ENCODE measurements at places on chromosomes 6 and 20.

DNA sequence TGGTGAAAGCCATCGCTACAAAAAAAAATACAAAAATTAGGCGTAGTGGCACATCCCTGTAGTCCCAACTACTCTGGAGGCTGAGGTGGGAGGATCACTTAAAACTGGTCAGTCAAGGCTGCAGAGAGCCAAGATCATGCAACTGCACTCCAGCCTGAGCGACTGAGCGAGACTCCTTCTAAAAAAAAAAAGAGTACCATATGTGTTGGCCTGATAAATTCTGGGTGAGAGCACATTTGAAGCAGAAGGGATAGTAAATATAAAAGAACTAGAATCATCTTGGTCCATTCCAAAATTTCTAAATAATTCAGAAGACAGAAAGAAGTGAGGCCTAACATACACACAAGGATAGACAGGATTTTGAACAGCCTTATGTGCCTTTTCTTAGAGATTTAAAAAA, 2.2 kb downstream of the IBTK start:
- DNase-seq: no peak

- DNase-seq: no peak
These were observed 66.7 kb upstream of the NFATC2 start for GRCh38 chr20:51609251-51609650.

GRCh38 chr20:48990467-48990866, 55.6 kb upstream of the CSE1L start:
- DNase-seq: no peak

DNA sequence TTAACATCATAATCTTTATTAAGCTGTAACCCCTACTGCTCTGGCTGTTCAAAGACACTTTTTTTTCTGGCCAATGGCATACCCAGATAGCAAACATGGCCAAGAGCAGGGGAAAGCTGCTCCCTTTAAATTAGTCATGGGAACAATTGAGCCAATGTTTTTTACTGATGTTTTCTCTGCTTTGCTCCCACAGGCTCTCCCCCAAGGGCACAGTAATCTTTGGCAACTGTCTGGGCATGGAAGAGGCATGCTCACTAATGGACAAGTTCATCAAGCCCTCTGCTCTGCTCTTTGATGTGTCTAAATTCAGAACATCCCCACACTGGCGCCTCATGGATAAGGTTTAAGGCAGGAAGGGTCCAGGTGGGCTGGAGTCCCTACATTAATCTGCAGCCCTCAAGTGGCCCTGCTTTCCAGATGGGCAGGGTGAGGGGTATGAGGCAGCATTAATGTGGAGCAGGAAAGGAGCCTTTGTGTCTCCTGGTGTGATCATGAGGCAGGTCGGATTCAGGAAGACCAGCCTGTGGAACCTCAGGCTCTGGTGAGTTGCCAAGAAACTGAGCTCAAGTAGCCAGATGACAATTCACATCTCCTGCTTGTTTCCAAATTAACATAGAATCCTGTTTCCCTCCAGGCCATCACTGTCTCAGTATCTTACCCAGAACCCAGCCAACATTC, 227.0 kb upstream of the CST7 start:
- DNase-seq: no peak

DNA sequence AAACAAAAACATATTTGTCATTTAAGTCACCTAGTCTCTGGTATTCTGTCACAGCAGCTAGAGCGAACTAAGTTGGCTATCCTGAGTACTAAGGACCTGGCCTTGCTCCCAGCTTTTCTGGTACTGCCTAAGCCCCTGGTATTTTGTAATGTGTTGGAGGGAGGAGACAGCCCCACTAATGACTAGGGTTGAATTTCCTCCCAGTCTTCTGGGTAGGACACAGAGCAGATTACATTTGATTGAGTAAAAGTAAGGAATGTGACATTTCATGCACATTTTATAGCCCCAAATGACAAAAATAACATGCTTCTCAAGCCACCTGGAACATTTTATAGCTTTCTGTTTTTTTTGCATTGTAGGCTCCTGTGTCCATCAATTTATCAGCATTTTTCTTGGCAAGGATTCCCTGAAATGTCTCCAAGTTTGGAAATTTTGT, 47.9 kb upstream of the DDR1 start:
- DNase-seq: no peak

Measured in stimulated activated CD4-positive, alpha-beta T cell treated with anti-CD3 and anti-CD28 coated beads, TNF-alpha, amount 100 ng/mL, for 1 hour (primary cell).